ENCODE measurements at places on chromosomes 16 and 17.
A peak's percentile ranks its signal among the peaks of the same experiment; 100 is the strongest.

GRCh38 chr17:2721603-2722002, 10.0 kb upstream of the CLUH start:
- DNase-seq = no peak

- DNase-seq = no peak
Observed at GRCh38 chr16:67372664-67373063, 20.6 kb downstream of the TPPP3 start.

DNA sequence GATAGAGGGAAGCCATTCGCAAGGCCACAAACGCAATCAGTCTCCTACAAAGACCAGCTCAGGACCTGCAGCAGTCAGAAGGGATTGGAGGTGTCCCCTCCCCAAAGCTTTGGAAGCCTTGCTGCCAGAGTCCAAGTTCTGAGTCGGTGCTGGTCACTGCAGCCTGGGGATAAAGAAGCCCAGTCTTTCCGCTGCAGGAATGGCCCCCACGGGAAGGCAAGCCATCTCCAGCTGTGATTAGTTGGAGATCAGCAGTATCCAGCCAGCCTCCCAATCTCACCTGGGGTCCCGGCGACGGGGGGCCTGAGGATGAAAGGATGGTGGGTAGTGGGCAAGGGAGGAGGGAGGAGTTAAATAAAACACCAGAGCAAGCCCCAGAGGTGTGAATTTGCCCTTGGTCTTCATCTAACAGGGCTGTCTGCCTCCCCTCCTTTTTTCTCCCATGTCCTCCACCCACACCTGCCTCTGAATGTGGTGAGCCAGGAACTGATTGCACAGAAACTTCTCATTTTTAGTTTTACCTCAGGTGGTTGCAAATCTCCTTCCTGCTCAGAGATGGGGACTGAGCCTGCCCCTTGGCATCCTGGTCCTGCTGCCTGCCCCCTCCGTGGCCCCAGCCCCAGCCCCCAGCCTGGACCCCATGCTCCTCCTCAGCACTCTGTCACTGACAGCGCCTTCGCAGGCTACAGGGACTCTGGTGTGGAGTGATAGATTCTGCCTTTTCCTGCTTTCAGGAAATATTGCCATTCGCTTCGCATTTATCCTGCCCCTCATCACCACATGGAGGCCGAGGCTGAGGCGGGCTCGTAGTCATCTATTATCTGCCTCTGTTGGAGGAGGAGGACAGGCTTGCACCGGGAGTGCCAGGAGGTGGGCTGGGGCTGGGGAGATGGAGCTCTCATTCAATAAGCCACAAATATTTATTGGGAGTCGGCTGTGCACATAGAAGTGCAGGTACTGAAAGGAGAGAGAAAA, 262.9 kb upstream of the SDK2 start:
- no peak for DNase-seq

DNA sequence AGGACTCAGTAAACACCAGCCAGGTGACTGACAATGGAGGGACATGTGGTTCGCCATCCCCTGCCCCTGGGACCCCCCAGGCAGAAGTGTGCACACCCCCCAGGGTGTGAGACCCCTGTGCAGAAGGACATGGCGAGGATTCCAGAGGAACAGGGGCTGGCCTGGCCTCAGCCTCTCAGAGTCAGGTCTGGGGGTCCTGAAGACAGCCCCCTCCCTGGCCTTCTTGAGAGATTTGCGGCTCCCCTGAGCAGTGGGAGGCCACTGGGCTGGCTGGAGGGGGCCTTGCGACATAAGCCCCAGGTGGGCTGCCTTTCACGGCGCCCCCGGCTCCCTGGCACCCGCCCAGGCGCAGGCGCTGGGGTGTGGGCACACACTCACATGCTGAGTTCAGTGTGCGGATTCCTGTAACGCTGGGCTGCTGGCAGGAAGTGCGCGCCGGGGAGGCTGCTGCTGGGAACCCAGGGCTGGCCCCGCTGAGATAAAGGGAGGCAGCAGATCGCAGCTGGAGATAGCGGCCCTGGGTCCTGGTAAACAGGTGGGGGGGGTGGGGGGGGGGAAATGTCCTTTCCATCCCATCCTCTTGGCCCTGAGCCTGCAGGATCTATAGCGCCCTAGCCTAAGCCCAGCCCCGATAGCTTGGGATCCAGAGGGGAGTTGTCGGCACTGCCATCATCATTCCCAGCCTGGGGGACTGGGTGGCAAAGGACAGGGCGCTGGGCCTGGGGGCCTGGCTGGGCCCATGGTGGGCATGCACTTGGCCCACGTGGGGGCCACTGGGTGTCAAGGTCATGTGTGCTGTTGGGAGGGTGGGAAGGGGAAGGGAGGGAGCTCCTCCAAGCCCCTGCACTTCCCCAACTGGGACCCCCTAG, 27.1 kb downstream of the TMEM235 start:
- DNase-seq = no peak

DNA sequence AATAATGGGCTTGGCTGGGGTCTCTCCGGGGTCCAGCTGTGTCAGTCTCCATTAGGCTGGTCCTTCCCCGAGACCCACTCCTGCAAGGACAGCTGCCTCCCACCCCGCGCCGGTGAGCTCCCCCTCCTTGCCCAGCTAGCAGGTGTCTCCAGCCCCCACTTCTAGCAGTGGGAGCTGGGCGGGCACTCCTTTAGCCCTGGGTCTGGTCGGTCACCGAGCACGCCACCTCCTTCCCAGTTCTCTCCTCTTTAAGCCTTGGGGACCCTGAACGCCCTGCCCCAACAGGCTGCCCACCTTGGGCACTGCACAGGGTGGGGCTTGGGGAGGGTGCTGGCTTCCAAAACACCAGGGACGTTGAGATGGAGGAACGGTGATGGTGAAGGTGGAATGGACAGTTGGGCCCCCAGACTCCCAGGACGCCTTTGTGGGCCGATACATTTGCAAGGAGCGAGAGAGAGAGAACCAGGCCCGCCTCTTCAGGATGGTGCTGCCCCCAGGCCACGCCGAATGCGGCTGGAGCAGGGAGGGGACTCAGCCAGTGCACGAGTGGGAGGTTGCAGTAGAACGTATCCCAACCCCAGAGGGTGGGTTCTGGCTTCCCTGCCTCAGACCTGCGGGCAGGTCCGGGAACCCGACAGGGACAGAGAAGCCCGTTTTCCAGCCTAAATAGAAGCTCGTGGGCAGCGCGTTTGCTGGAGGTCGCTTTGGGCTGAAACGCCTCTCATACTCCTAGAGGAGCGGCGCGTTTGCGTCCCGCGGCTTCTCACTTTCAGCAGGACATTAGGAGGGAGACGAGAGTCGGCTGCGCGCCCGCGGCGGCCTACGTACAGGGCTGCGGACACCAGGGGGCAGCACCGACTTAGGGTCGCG, 10.7 kb downstream of the TBX2 start:
- no peak for DNase-seq

- no peak for DNase-seq
Observed at GRCh38 chr17:33099252-33099651, 107.6 kb downstream of the SPACA3 start.

DNA sequence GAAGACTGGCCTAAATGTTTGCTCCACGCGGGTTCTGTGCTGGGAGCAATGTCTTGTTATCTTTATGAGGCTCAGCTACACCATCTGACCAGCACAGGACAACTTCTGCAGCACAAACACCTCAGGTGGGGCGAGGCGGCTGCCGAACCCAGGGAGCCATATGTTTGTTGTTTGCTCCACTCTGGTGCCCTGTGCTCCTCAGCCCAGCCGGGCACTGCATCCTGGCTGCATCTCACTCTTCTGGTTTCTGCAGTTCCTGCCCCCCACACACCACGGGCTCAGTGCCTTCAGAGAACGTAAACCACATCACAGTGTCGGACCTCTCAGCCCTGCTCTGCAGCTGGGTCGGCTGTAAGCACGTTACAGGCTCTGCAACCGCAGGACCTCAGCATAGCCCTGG, 32.4 kb downstream of the MXRA7 start:
- DNase-seq = no peak

GRCh38 chr17:37174205-37174604, 201.6 kb upstream of the C17orf78 start:
- no peak for DNase-seq

GRCh38 chr17:16150251-16150856, 65.0 kb downstream of the NCOR1 start:
- DNase-seq = no peak

- DNase-seq = peak; percentile 60
Observed at GRCh38 chr17:20189302-20189701, 180.1 kb downstream of the SPECC1 start.

DNA sequence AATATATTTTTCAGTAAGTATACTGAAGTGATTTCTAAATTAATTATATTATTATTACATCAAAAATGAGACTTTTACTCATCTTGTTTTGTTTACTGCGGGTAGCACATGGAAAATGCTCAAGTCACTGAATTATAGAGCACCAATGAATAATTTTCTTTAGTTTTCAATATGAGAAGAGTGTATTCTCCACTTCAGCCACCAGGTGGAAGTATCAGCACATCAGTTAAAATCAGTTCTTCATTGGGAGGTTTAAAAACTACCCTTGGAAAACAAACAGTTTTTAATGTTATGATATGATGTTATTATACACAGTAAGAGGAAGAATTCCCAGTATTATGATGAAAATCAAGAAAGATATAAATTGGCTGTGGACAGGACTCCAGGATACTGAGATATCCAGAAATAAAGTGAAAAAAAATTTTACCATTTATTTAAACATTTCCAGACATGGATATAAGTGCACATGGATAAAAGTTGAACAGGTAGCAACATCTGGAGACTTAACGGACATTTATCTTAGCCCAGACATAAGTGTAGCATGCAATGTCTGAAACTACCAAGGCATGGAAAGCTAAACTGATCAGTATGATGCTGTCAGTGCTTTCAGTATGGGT, 467.3 kb downstream of the KCNJ2 start:
- DNase-seq = peak; percentile 48

DNA sequence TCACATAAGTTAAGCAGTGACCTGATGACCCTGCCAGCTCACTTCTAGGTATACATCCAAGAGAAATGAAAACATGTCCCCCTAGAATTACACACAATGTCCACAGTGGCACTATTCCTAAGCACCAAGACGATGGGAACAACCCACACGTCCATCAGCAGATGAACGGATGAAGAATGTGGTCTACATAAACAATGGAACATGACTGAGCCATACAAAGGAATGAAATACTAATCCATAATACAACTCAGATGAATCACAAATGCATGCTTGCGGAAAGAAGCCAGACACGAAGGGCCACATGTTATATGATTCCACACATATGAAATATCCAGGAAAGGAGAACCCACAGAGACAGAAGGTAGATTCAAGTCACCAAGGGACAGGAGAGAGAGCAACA, 17.4 kb downstream of the USP22 start:
- no peak for DNase-seq

DNA sequence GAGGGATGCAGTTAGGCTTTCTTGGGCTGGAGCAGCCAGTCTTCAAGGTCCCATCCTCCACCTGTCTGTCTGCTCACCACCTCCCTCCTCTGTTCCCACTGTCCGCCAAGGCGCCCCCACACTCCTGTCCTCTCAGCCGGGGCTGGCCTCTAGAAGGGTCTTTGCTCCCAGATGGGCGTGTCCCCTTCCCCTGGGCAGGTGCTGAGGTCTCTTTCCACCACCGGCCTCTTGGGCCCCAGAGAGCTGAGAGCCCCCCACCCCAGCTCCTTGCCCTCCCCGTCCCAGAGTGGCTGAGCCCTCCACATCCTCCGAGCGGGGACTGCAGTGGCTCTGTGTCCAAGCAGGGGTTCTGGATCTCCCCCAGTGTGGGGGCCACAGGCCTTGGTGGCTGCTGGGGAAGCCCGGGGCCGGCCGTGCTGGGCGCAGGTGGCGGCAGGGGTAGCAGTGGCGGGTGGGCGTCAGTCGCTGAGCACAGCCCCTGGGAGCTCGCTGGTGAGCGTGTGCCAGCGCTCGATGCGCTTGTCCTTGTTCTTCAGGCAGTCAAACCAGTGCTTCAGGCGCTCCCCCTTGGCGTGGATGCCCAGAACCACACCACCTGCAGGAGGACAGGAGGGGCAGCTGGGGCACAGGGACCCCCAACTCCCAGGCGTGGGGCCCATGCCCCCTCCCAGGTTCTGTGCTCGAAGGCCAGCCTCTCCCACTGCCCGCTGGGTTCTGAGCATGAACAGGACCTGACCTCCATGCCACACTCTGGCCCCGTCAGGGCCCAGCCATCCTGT, 9.8 kb downstream of the SCGB1C2 start:
- DNase-seq = no peak

DNA sequence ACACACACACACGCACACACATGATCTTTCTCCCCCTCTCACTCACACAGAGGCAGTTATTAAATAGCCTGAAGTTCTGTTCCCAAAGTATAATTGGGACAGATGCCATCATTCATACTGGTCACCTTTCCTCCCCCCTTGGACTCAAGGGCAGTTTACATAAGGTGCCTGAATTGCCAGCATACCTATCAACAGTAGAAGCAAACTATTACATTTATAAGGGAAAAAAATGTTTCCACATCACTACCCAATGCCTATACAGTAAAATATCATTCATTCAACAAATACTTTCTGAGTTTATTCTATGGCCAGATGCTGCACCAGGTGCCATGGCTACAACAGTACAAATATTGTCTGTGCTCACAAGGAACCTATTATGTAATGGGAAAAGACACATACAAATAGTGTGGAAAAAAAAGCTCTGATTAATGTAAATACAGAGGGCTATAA, 6.3 kb downstream of the CNTD1 start:
- no peak for DNase-seq

DNA sequence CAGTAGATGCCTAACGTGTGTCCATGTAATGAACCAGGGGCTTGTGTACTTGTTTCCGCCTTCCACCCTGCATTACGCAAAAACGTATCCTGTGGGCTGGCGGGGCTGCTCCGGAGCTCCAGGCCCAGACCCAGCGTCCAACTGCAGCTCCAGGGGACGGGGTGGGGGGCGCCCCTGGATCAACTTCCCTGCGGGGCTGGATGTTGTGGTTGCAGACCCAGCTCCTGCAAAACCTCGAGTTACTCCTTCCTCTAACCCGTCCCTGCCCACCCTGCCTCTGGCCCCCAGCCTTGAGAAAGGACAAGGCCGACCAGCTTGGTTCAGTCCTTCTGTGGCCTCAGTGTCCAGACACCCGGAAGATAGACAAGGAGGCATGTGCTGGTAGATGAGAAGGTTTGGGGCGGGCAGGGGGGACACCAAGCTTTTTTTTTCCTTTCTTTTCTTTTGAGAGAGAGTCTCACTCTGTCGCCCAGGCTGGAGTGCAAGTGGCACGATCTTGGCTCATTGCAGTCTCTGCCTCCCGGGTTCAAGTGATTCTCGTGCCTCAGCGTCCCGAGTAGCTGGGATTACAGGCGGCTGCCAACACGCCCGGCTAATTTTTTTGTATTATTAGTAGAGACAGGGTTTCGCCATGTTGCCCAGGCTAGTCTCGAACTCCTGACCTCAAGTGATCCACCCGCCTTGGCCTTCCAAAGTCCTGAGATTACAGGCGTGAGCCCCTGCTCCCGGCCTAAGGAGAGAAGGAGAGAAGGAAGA, 731 bp upstream of the EXOC7 start:
- no peak for DNase-seq

GRCh38 chr17:59547131-59547915, 18.1 kb upstream of the DHX40 start:
- DNase-seq = no peak

DNA sequence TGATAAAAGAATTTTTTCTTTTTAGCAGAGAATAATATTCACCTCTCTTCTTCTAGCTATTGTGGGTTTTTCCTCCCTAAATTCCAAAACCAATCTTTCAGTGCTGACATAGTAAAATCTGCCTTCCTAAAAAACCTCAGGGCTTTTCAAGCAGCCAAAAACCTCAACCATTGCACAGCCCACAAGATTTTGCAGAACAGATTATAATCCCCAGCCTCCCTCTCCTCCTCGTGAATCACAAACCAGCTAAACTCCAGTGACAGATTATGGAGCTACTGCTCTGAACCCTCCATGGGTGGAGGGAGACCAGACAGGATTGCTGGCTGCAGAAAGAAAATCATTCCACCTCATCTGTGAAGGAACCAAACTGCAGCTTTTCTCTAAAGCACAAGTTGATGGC, 341.6 kb downstream of the SOX9 start:
- DNase-seq = no peak

Measured in RCC 7860 (cell line).